IPS-NIHi11 (cell line): ENCODE measurements at places on chromosomes 1 and 21.

DNA sequence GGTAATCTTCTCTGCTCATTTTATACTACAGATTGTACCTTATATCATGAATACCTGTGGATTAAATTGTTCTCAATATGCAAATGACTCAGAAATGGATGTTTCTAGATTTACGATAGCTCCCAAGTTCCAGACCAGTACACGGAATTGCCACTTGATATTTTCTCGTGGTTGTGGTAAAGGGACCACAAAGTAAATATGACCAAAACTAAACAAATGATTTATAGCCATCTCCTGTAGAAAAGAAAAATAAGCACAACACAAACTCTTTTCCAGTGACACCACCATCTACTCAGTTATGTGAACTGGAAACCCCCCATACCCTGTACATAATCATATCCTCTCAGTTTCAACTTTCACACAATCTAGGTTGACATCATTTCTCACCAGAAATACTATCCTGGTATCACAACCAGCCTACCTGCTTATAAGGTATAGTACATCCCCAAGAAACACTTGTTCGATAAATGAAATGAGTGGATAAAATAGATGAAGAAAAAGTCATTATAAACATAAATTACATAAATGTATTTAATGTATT, 172.3 kb downstream of the ADGRL4 start:
- no peak for DNase-seq

GRCh38 chr21:29055080-29055479, 18.4 kb downstream of the CCT8 start:
- DNase-seq: no peak

GRCh38 chr1:215377746-215378145, 189.4 kb upstream of the KCTD3 start:
- no peak for DNase-seq

DNA sequence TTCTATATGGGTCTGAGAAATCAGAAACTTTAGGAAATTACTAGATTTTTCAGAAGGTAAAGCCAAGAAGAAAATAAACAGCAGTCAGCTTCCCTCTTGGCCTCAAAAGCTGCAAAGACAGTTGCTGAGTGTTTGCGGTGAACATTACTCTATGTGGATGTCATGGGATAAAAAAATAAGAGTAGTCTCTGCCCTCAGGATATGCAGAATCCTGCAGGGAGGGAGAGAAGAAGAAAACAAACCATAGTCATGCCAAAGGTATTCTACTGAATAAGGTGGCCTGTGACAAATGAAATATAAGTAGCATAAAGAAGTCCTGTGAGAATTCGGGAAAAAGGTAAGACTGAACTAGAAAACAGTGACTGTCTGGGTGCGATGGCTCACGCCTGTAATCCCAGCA, 19.0 kb downstream of the YARS1 start:
- DNase-seq: no peak

GRCh38 chr21:35116777-35117176, 67.7 kb upstream of the RUNX1 start:
- no peak for DNase-seq

DNA sequence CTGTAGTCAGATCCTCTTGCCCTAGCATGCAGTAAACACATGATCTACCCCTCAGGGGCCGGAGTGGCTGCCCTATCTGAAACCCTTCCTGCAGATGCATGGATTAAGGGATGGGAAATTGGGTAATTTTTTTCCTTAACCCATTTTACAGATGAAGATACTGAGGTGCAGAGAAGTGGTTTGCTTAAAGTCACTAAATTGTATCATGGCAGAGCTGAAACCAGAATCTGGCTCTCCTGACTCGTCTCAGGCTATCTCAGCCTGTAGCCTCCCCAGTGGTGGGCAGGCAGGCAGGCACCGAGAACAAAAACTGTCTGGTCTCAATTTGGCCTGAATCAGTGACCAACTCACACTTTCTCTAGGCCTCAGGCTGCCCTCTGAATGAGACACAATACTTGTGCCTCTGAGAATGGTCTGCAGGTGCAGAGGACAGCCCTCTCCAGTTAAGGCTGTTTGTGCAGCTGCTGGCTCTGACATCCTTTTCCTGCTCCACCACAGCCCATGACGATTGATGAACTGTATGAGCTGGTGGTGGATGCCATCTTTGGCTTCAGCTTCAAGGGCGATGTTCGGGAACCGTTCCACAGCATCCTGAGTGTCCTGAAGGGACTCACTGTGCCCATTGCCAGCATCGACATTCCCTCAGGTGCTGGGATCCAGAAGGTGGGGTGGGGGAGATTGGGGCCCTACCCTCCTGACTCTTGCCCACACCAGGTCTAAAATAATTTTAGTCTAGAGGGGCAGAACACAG, 1.5 kb downstream of the NAXE start:
- DNase-seq: no peak

DNA sequence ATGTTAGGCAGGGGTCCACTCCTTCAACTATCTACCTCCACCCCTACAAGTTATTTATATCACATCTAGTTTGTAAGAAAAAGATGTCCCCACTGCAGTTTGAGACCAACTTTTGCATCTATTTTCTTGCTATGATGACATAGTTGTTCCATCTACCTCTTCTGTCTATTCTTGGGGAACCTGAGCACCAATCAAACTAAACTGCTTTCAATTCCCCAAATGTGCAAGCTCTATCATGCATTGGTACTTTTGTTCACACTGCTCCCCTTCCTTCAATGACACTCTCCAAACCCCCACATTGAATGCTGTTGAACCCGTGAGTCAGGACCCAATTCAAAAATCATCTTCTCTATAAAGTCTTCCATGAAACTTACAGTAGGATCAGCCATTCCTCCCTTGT, 16.0 kb upstream of the FRRS1 start:
- DNase-seq: no peak

GRCh38 chr1:7490576-7490975, 280.5 kb upstream of the VAMP3 start:
- DNase-seq: no peak

DNA sequence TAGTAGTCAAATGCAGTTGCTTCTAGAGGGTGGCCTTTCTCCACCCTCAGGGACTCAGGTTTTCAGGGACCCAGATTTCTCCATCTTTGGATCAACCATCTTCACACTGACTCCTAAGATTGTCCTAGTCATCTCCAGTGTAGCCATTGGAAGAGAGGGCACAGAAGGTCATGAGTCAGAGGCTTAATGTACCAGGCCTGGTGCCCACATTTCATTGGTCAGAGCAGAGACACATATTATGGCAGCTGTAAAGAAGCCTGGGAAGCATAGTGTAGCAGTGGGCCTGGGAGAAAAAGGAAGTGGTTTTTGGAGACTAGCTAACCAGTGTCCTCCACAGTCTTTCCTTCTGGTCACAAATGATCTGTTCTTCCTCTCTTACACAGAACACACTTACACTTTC, 122.5 kb downstream of the GIPC2 start:
- DNase-seq: no peak

DNA sequence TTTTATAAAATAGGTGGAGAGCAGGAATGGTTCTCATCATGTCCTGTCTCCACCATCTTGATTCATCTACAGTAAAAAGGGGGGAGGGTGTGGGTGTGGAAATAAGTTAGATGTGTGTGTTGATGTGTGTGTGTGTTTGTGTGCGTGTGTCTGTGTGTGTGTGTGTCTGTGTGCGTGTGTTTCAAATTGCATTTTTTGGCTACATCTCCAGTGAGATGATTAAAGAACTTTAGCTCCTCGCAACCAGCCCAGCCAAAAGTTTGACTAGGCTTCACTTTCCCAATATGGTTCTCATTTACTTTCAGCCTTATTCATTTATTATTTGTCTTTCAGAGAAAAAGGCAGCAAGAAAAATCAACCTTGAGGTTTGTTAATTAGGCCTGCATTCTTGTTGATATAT, 14.7 kb upstream of the HAO2 start:
- DNase-seq: no peak

GRCh38 chr1:215095524-215095923, 13.0 kb downstream of the KCNK2 start:
- DNase-seq: no peak

GRCh38 chr1:88472298-88472697, 211.8 kb upstream of the PKN2 start:
- DNase-seq: no peak

DNA sequence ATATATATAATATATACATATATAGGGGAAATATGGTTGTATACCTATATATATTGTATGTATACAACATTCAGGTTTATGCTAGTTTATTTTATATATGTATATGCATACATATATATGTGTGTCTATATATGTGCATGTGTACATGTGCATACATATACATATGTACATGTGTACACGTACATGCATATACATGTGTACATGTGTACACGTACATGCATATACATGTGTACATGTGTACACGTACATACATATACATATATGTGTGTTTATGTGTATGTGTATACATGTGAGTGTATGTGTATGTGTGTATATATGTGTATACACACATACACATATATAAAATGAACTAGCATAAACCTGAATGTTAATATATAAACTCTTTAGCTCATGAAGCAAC, 220.9 kb downstream of the FAF1 start:
- no peak for DNase-seq

- DNase-seq: no peak
These were observed 421.3 kb downstream of the NEGR1 start for GRCh38 chr1:71861022-71861421.

- no peak for DNase-seq
These were observed 572 bp downstream of the LPGAT1 start for GRCh38 chr1:211830055-211830327.

DNA sequence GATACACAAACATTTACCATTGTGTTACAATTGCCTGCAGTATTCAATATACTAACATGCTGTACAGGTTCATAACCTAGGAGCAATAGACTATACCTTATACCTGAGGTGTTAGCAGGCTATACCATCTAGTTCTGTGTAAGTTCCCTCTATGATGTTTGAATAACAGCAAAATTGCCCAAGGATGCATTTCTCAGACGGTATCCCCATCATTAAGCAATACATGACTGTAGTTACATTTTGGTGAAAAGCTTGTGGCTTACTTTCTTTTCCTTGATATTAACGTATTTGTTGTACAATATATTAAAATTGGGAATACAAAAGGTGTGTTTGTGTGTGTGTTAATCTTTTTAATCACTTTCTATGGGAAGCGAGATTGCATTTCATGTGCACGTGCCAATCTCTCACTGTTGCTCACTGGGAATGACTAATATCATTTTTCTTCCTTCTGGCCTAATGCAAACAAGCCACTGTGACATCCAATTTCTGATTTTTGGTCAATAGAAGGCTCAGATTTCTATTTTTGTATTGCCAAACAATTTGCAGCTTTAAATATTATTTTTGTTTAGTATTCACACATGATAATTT, 36.7 kb upstream of the WLS start:
- no peak for DNase-seq
